NB4 (cell line): ENCODE measurements at places on chromosomes 7 and 10.

- DNase-seq, result no peak
Measured at GRCh38 chr10:6119423-6119822, 30.6 kb downstream of the RBM17 start.

DNA sequence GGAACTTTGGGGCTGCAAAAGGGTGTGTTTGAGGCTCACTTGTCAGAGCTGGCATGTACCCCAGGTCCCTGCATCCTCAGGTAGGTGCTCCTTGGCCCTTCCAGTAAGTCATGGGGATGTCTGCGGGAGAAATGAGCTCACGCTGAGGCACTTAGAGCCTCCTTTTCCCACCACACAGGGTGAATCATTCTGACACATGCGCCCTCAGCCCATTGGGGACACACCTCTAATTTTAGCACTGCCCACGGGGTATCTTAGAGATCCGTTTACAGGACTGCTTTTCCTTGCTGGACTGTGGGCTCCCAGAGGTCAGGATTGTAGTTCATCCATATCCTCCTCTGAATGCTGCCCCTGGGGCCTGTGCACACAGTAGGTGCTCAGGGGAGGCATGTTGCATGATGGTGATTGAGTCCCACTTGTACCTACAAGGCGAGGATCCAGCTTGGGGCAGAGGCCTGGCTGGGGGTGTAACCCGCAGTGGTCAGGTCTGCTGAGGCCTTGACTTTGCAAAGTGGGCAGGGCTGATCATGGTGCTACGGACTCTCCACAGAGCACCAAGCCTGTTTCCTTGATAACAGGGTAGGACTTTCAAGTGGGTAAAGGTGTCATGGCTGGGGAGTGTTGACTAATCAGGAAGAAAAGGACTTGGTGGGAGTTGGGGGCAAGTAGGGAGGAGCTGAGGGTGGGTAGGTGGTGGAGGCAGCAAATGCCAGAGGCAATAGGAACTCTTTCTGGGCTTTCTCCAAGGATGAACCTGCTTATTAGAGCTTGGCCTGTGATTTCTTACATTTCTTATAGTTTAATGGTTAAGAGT lies 5.8 kb downstream of the TSPAN15 start:
- DNase-seq, result no peak

GRCh38 chr7:56023500-56023899 lies 27.7 kb downstream of the PSPH start:
- DNase-seq, result no peak

GRCh38 chr10:111175787-111176186 lies 99.0 kb downstream of the ADRA2A start:
- no peak for DNase-seq

GRCh38 chr7:95479992-95480624 lies 5.6 kb upstream of the ASB4 start:
- DNase-seq, result no peak

- no peak for DNase-seq
Measured at GRCh38 chr10:33001908-33002492, 44.0 kb upstream of the ITGB1 start.

- DNase-seq, result no peak
Measured at GRCh38 chr10:110010486-110011378, 2.9 kb downstream of the ADD3 start.

GRCh38 chr10:92493362-92493761 lies 80.5 kb downstream of the IDE start:
- DNase-seq, result no peak

GRCh38 chr7:1368184-1368681 lies 91.0 kb downstream of the MICALL2 start:
- DNase-seq, result no peak

GRCh38 chr10:5334196-5334880 lies 30.4 kb upstream of the UCN3 start:
- DNase-seq, result no peak

- peak; percentile 39 for DNase-seq
Measured at GRCh38 chr7:96236198-96237039, 85.5 kb downstream of the SLC25A13 start.

GRCh38 chr7:159017741-159018140 lies 126.9 kb downstream of the VIPR2 start:
- DNase-seq, result peak; percentile 27

GRCh38 chr7:143362131-143363015 lies at the start of gene FAM131B:
Gene FAM131B, minus strand, starts transcription at chr7:143362713. Its CDS starts 110 bp downstream, at chr7:143362603.
- peak; percentile 54 for DNase-seq

DNA sequence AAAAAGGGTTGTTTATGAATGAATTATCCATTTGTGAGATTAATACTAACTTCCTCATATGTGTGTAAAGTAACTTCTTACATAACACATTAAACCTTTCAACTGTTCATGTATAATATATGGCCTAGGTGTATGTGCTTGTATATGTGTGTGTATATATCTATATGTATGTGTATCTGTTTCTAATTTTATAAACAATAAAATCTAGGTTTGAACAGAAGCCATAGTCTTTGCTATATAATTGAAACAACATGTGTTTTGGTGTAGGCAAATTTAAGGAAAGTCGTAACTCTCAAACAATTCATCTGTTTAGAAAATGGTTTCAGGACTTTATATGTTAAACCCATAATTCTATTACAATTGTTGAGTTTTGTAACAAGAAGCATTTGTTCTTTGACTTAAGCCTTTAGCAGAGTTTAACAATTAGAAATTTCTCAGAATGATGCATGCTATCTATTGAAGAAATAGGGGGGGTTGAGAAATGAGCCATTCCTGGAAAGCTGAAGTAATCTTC lies 103.3 kb downstream of the BBS9 start:
- DNase-seq, result no peak

- DNase-seq, result peak; percentile 82
Measured at GRCh38 chr10:96395931-96396877, 37.4 kb upstream of the OPALIN start.

DNA sequence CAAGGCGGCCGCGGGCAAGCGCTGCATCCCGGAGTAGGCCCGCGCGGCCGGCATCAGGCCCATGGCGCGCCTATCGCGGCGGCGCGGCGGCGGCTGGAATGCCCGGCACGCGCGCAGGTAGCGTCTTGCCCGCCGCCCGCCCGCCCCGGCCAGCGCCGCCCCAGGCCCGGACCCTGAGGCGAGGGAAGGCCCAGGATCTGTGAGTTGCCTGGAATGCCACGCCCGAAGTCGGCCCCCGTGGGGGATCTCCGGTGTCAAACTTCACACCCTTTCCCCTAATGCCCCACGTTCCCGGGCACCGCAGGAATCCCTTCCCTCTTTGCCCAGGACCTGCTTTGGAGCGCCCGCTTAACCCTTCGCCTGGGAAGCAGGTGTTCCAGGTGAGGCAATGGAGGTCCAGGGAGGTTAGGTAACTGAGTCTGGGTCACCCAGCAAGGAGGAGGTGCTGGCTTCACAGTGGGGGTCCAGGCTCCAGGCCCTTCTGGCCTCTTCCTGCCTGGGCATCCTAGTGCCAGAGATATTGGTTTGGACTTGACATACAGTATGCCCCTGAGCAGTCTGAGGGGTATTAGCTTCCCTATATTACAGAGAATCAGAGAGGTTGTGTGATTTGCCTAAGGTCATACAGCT lies 138.1 kb downstream of the ARHGAP22 start:
- DNase-seq, result no peak

GRCh38 chr10:60827791-60828488 lies 49.7 kb downstream of the CDK1 start:
- DNase-seq, result no peak

GRCh38 chr10:48333856-48334255 lies 27.4 kb downstream of the MAPK8 start:
- no peak for DNase-seq

DNA sequence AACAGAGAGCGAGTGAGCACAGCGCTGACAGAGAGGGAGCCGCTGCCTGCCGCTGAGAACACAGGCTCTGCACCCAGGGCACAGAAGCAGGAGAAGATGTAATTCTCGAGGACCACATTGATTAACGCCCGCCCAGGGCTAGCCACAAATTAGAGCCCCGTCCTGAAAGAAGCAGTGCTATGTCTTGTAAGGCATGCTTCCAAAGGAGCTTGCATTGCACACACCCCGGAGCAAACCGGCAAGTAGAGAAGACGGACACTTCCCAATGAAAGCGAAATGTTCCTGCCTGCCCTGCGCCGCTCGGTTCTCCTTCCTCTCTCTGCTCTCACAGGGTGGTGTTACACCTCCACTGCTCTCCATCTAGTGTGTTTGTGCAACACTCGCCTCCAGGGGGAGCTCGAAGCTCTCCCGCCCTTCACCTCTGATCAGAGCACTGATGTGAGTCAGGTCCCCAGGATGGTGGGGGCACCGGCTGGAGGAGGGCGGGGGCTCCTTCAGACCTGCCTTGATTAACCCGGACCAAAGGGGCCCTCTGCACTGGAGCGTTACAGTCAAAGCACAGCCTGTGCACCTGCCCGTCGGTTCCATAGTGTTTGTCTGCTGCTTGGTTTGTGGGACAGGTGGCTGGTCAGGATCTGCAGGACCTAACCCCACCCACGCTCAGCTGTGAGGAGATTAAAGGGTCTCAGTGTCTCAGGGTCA lies 316.5 kb downstream of the ADARB2 start:
- peak; percentile 50 for DNase-seq

DNA sequence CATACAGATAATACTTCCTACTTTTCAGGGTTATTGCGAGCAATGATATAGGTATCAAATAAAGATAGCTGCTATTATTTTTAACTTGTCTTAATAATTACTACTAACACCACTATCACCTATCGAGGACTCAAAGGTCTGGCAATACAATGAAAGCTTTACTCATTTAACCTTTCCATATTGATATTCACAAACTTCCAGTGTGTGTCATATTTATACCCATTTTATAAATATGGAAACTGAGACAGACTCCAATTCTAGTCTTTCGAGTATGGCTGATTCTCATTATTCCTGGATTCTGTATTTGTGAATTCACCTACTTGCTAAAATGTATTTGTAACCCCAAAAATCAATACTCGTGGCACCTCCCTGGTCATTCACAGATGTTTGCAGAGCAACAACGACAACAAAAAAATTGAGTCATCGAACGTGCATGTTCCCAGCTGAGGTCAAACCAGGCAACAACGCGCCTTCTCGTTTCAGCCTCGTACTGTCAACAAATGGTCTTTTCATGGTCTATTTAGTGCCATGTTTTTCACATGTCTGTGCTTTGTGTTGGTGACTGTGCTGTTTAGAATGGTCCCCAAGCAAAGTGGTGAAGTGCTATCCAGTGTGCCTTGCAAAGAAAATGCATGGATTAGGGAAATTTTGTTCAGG lies 51.7 kb downstream of the SMURF1 start:
- DNase-seq, result no peak

DNA sequence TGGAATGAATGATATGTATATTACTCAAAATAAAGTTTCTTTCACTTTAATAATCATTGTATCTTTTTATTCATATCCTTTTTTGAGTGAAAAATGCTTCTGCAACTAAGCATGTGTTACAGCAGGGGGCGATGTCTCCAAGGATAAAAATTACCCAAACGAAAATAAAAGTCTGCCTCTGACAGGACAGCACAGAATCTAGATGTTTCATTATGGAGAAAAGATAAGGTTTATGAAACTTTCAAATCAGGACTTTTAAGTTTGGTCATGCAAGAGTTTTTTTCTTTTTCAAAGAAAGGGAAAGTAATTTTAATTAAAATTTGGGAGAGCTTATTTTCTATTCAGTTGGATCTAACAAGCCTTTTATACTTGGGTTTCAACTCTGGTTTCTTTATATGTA lies 48.4 kb downstream of the TES start:
- peak; percentile 59 for DNase-seq

GRCh38 chr7:24718977-24719491 lies 38.2 kb downstream of the GSDME start:
- DNase-seq, result no peak
